ENCODE measurements at places on chromosomes 4 and X. TPM values are rescaled to one million over a fixed set of nuclear protein-coding genes. Genes with fewer than 3 reads are reported as not detected.

- DNase-seq, result peak; percentile 53
These were observed 144.6 kb downstream of the AMELX start for GRCh38 chrX:11437642-11438379.

DNA sequence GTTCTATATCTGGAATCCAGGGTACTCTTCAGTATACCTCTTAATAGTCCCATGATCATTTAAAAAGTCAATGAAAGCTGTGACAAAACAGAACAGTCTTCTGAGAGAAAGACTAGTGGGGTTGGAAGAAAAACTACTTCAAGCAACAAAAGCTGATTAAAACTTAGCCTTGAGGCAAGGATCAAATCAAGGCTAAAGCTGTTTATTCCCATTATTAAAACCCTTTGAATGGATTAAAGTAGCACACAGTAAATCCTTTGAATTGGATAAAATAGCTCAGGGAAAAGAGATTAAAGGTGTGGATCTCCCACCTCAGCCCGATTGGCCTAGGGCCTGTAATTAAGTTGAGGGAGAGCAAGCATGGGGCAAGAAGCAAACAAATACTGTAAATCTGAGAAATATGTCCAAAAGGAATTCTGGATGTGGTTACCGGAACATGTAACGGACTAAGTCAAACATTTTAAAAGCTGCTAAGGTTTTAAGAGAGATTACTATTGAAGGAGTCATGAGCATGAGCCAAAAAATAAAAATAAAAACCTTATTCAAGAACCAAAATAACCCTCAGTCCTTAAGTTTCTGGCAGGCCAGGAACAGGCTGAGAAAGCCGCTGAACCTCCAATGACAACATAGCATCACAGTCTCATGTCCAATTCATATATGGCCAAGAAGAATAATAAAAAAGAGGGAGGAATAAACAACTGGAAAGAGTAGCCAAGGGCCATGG lies 257.3 kb upstream of the NEIL3 start:
- DNase-seq, result no peak

DNA sequence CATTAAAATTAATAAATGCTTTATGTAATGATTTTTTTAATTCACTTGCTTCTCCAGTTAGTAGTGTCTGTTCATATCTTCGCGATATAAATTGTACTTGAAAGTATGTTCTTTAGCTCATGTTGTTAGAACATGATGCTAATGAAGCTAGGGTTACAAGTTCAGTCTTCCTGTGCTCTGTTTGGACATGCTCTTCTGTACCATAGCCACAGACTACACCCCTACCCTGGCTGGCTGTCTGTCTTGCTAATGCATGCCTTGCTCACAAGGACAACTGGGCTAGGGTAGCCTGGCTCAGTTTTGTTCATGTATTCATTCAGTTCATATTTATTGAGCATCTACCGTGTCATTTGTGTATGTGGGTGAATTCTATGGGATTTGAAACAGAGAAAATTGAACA lies 50.8 kb upstream of the MTMR1 start:
- no peak for DNase-seq

- DNase-seq, result no peak
These were observed 220.4 kb upstream of the ANXA3 start for GRCh38 chr4:78331186-78331585.

EDA2R gene
- 9.3 TPM for polyA plus RNA-seq

TRPC3 gene
- 0.52 TPM for polyA plus RNA-seq

NALF2 gene
- not detected for polyA plus RNA-seq

LRIT3 gene
- polyA plus RNA-seq, result 0.01 TPM

DNA sequence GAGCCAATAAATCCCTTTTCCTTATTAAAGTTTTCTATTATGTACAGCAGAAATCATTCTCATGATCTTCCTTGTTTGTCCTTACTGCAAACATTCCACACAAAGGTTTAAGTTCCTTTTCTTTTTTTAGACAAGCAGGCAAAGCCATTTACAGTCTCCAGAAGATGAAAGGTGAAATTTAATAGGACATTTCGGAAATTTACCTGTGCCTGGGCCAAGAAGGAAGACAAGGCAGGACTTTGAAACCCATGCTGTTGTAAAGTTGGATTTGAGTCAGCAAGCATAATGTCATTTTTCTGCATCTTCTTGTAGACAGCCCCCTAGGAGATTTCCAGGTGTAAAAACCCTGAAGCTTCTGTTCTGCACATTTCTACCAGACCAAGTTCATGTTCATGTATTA lies 188.1 kb downstream of the PAPSS1 start:
- DNase-seq, result no peak

- DNase-seq, result no peak
These were observed 15.1 kb downstream of the L1CAM start for GRCh38 chrX:153870791-153871360.

GIMD1 gene
- polyA plus RNA-seq, result not detected

DNA sequence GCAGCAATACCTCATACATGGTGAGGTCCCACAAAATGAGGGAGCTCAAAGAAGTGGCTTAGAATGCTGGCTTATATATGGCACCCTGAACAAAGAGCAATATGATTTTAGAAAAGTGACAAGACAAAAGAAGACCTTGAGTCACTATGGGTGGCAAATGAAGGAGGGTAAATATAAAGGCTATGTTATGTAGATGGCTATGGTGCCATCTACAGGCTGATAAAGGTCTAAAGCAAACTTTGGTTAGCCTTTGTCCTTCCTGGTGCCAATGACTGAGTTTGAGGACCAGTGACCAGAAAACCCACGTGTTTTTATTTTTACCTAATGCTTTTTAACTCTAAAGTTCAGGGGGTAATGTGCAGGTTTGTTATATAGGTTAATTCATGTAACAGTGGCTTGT lies 151.8 kb downstream of the CCNG2 start:
- DNase-seq, result peak; percentile 29

DNA sequence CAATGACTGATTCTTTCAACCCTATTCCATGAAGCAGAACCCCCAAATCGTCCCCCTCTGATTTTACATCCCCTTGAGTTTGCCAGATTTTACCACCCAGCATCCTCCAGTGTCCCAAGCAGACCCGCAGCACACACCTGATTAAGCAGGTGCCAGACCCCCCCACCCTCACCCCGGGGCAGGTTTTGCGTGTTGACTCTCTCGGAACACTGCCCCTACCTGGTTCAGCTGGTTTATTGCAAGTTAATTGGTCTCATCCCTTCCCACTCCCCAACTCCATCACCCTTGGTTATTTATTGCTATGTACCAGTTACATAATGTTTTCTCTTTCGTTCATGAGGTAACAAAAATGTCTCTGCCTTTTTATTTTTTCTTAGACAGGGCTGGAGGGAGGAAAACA lies 258.4 kb downstream of the BCOR start:
- DNase-seq, result no peak

DNA sequence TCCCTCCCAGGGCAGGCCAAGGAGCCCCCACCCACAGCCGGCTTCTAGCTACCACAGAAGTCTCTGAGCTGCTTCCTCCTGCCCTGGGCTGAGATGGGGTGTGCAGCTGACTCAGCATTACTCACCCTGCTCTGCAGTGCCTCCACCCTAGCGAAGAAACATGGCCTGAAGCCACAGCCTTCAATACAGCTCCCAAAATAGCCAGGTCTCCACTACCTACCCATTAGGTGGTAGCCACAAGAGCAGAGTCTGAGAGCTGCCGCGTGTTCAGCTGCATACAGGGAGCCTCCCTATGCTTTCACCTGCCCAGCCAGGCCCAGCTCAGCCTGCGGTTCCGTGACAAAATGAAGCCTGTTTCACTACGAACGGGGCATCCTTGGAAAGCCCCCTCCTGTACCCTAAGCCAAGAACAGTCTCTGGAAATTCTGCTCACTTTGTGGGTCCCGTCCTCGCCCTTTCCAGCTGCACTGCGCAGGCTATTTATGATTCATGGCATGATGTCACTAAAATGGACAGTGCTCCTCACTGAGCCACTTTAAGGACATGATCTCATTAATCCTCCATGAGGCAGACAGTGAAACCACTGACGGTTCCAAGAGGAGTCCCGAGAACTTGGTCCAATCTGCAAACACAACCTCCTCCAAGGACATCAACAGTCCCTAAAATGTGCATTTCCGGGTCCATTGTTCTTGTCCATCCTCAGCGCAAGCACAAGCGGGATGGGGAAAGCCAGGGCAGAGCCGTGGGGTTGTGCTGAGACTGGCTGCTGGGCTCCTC lies 20.2 kb downstream of the WDR1 start:
- peak; percentile 97 for DNase-seq

UGT8 gene
- 0.03 TPM for polyA plus RNA-seq

DNA sequence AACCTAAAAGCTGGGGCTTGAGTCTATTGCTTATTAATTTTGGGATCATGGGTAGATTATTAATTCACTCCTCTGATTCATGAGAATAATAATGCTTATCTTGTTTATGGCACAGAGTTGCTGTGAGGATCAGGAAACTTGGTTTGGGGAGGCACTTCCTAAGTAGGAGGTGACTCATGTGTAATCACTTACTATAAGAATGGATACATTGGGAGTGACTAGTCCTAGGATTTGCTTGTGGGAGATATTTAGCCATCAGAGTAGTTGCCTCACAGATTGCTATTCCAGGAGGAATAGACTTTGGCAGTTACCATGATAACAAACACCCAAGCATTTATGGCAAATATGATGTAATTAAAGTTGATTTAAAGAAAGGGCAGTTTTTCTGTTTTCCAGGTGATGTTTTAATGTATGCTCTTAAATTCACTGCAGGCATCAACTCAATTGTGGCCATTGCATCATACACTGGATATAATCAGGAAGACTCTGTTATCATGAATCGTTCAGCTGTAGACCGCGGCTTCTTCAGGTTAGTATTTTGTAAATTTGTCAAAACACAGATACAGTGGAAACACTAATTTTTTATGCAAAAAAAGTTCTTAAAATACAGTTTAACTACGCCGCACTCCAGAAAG lies 41.9 kb downstream of the POLR2B start:
- peak; percentile 88 for DNase-seq

DNA sequence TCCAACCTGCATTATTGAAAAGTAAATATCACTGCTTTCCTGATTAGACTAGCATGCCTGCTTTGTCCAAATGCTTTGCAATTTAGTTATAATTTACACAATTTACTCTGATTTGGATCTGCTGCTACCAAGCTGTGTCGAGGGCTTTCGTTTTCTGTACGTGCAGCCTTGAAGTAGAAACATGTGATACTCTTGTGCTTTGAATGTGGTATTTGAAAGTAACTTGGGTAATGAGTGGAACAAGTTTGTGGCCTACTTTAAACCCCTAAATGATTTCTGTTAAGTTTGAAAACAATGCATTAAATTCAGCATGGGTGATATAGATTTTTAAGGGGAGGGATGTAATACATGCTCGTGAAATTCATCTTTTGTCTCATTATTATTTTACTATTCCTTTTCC lies 240.7 kb downstream of the IQCM start:
- DNase-seq, result no peak

DNA sequence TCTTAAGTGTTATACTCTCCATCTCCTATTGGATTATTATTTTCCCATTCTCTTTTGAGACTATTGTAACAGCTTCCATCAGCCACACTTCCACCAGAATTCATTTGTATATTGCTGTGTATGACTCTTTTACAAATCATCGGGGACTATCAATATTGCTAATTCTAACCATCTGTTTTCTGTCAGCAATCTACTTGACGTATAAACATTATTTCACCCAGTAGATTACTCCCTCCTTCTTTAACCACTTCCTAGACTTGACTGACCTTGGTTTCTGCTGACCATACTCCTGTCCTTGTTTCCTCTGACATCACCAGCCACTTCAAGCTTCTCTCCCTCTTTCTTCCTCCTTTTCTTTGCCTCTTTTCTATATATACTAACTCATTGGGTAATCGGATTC lies 402.9 kb downstream of the PCDH18 start:
- peak; percentile 45 for DNase-seq

- DNase-seq, result no peak
These were observed 430.4 kb downstream of the ACTRT1 start for GRCh38 chrX:127621780-127622179.

EVC gene
- 6.1 TPM for polyA plus RNA-seq

GRCh38 chrX:54166915-54167314 lies 16.1 kb downstream of the FAM120C start:
- DNase-seq, result peak; percentile 22

NPY1R gene
- polyA plus RNA-seq, result 0.01 TPM

DNA sequence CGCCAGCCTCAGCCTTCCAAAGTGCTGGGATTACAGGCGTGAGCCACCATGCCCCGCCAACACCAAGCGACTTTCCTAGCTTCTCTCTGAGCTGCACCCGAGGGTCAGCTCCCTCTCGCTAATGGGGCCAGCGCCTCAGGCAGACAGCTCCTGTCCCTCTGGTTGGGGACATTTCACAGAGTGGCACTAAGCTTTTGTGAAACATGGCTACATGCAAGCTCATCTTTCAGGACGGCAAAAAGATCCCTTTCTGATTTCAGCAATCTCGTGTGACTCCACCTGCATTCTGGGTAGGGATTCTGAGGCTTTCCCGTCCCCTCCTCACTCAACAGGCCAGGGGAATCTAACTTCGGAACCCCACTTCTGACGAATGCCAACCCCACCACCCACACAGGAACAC lies 31.0 kb upstream of the C4orf50 start:
- DNase-seq, result no peak

- DNase-seq, result no peak
These were observed 9.5 kb downstream of the CXCL13 start for GRCh38 chr4:77615153-77615552.

GRCh38 chrX:41313419-41313818 lies 20.5 kb upstream of the DDX3X start:
- DNase-seq, result peak; percentile 93

DNA sequence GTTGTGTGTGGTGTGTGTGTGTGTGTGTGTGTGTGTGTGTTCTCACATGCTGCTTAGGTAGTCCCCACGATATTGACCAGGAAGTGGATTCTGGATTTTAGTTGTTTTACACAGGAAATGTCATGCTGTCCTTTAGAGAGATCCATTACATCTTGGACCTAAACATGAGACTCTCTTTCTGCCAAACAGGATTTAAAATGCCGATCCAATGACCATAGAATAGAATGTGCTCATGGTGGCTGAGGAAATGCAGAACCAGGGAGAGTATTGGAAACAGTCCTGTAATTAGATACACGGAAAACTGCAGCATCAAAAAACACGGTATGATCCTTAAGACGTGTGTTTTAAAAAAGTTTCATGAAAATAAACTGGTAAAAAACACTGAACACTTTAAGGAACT lies 347.8 kb upstream of the FRG1 start:
- no peak for DNase-seq

GRCh38 chr4:155488691-155489090 lies 111.9 kb upstream of the MAP9 start:
- no peak for DNase-seq

SERPINA7 gene
- not detected for polyA plus RNA-seq

C4orf36 gene
- polyA plus RNA-seq, result 0.98 TPM
